Activated CD8-positive, alpha-beta memory T cell treated with anti-CD3 and anti-CD28 coated beads for 1 hour (primary cell): ENCODE measurements at places on chromosomes 1 and 21.

GRCh38 chr1:2345297-2346075 lies 45.9 kb downstream of the MORN1 start:
- DNase-seq: no peak

- no peak for DNase-seq
These were observed 23.5 kb downstream of the MIA3 start for GRCh38 chr1:222641269-222641948.

DNA sequence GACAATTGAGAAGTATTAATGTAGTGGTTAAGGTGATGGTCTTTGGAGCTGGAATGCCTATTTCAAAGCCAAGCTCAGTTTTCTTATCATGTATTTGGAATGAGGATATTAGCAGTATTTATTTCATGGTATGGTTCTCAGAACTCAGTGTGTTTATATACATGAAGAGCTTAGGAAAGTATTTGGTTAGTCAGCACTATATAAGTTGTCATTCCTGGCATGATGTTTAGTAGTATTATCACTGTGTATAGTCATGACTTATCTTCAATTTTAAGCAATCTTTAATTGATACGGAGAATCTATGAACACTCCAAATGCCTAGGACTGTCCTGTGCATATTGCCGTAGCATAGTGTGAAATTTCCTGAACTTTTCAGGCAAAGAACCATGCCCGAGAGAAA lies 501.9 kb upstream of the USP24 start:
- DNase-seq: no peak

DNA sequence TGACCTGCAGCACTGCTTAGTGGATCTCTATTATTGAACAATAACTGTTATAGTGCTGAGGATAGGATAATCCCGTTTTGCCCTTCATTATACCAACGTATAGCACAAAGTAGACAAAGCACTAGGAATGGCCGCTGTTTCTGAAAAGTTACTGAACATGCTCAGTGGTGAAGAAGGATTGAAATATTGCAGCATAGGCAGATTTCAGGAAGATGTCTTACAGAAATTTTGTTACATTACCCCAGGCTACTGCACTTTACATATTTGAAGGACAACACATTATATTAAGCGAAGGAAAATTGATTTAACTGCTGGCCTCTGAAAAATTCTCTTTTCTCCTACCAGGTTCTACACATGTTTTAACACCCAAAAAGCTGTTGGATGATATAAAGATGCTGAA lies 48.5 kb downstream of the AKNAD1 start:
- DNase-seq: no peak

DNA sequence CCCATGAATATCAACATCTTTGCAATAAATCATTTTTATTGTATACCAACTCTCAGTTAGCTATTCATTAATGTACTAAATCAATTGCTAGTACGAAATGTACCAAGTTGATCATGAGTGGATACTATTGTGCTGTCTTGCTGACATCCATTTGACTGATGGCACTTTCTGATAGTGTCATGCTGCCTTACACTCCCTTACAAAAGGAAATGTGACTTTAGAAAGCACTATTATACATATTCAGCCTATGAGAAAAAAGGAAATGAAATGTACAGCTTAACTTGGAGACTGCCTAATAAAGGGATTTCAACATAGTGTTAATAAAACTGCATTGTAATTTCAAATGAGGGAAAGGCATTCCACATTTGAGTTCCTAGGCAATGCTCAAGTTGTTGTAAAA lies 52.2 kb downstream of the PLA2G4A start:
- DNase-seq: no peak

- DNase-seq: no peak
These were observed 112.9 kb upstream of the WARS2 start for GRCh38 chr1:119253366-119253765.

DNA sequence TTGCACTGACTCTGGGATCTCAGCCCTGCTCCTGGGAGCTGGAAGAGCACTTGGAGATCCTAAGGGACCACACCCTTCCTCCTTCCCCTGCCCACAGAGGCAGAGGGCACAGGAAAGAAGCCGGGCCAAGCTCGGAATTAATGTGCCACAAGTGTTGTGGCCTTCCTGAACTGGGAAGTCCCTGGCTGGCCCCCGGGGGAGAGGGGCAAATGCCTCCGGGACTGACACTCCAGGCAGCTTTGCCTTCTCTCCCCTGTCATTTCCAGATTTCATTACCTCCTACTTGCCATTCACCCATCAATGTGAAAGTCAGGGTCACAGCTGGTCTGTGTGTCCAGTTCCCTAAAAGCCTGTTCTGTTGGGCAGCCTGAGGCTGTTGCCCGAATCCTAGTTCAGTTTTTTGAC lies 21.7 kb downstream of the SESN2 start:
- DNase-seq: no peak

DNA sequence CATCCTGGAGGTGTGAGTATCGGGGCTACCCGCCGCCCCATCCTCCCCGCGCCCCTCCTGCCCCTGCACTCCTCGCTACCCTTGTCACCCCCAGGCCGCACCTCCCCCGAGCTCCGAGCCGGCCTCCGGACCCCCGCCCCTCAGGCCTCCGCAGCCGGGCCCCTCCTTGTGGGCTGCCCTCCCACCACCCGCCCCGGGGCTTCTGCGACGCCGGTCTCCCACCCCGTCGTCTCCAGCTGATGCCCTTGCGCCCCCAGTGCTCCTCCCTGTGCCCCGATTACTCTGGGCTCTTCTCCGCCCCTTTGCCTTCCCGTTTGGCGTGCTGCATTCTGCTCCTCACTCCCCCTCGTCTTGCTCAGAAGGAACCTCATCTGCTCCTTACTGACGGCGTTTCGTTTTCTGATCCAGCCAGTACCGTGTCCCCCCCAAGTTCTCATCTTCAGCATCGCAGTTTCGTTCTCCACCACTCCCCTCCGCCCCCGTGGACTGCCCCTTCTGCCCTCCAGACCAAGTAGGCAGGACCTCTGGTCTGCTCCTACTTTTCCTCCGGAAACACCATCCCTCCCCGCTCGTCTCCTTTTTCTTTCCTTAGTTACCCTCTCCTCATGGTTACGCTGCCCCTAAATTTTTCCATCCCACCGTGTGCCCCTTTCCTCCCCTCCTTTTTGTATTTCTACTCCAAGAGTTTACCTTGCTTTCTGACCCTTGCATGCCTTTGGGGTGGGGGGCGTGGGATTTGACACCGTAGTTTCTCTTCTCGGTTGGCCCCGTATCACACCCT lies 841 bp downstream of the SNX27 start:
- no peak for DNase-seq

- no peak for DNase-seq
These were observed 1.5 kb upstream of the CRABP2 start for GRCh38 chr1:156706657-156707416.

- no peak for DNase-seq
These were observed 421.2 kb downstream of the DPYD start for GRCh38 chr1:97499667-97500066.

GRCh38 chr21:33028773-33029384 lies 3.1 kb downstream of the OLIG2 start:
- no peak for DNase-seq

GRCh38 chr1:197422993-197423392 lies 154.9 kb downstream of the CRB1 start:
- DNase-seq: no peak

DNA sequence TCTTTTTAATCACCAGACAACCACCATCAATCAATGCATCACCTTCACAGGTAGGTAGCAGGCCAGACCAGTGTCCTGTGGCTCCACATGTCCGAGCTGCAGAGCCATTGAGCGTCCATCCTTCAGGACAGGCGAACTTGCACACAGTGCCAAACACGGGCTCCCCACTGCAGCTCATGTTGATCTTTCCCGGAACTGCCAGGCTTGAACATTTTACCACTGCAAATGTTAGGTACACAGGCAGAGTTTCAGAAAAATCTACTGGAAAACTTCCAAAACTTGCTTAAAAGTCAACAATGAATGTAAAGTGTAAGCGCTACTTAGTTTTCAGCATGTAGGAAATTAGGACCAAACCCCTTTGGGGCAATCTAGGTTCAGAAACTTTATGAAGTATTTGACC lies 6.6 kb downstream of the SELE start:
- DNase-seq: no peak

- no peak for DNase-seq
These were observed 365.8 kb downstream of the KIF26B start for GRCh38 chr1:245520611-245521010.

GRCh38 chr1:113677250-113678158 lies 81.8 kb downstream of the PHTF1 start:
- DNase-seq: no peak

GRCh38 chr1:106681939-106682522 lies 374.4 kb upstream of the PRMT6 start:
- no peak for DNase-seq

GRCh38 chr1:59266927-59267293 lies 30.0 kb upstream of the FGGY start:
- DNase-seq: no peak

GRCh38 chr1:25064465-25065240 lies 134.6 kb upstream of the RUNX3 start:
- no peak for DNase-seq

- DNase-seq: no peak
These were observed 24.3 kb downstream of the TSPAN2 start for GRCh38 chr1:115065021-115065420.

- no peak for DNase-seq
These were observed 4.4 kb downstream of the NTPCR start for GRCh38 chr1:232954594-232955365.

DNA sequence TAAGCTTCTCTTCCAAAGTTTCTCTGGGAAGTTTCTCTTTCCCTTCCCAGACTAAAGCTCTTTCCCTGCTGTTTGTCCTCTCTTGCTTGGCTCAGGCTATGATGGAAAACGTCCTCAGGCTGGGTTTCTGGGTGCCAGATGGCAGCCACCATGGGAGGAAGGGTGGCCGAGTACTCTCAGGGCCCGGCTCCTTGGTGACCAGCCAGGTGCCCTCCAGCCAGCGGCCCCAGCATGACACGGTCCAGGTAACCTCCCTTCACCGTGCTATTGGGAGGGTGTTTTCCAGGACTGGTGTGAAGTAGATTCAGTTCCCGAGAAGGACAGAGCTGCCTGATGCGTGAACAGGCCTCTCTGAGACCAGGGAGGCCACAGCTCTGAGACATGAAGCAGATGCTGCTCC lies 60.3 kb downstream of the KIF26B start:
- no peak for DNase-seq

GRCh38 chr1:229990326-229990725 lies 76.7 kb upstream of the GALNT2 start:
- DNase-seq: no peak

GRCh38 chr1:24309762-24310485 lies 9.2 kb upstream of the GRHL3 start:
- DNase-seq: no peak

- no peak for DNase-seq
These were observed 89.0 kb downstream of the DENND1B start for GRCh38 chr1:197686231-197686630.

- no peak for DNase-seq
These were observed 116.9 kb upstream of the SLC35F3 start for GRCh38 chr1:233787599-233787998.

GRCh38 chr1:238895911-238896310 lies 490.5 kb upstream of the CHRM3 start:
- no peak for DNase-seq

GRCh38 chr1:57788313-57788712 lies 364.5 kb upstream of the DAB1 start:
- no peak for DNase-seq

- DNase-seq: no peak
These were observed 22.7 kb downstream of the SYNJ1 start for GRCh38 chr21:32705139-32705538.

GRCh38 chr21:34570313-34570712 lies 44.6 kb downstream of the RCAN1 start:
- no peak for DNase-seq

DNA sequence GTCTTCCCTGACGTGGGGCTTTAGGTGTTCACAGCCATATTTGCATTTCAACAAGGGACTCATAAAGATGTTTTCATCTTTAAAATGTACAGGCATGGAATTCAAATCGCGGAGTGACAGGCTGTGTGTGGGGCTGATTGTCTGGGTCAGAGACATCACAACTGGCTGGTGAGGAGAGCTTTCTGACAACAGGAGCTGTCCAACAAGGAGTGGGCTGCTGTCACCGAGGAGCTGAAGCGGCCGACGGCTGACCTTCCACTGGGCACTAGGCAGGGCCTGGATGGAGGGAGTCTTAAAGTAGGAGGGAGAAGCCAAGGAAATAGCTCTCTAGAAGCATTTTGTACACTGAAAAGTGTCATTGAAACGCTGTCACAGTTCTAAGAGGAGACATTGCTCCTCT lies 30.5 kb upstream of the SCMH1 start:
- no peak for DNase-seq

GRCh38 chr1:27306892-27307761 lies 14.8 kb upstream of the TMEM222 start:
- no peak for DNase-seq

- no peak for DNase-seq
These were observed 9.1 kb downstream of the CTSE start for GRCh38 chr1:206014601-206015000.

DNA sequence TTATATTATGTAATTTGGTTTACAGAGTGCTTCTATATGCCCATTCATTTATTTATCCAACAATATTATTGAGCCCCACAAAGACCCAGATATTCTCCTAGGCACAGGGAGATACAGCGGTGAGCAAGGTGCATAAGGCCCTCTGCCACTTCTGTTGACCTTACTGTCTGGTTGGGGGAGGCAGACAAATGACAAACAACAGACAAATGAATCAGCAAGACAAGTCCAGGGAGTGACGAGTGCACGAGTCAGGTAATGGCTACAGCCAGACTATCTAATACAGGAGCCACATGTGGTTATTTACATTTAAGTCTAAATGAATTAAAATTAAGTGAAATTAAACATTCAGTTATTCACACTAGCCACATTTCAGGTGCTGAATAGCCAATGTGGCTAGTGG lies 22.0 kb upstream of the BCAR3 start:
- DNase-seq: no peak

DNA sequence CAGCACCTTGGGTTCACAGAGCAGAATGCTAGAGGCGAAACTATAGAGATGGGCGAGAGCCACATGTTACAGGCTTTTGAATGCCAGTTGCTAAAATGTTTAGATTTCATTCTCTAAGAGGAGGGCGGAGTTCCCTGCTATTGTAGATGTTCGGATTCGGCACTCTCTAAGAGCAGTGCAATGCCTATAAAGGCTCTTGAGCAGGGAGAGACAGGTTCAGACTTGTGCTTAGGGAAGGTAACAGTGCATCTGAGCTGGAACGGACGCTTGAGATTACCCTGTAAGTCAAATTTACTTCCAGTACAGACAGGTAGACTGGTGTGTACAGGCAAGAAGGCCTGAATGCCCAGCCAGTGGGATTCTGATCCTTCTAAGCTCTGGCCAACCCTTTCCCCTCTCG lies 15.3 kb downstream of the LURAP1 start:
- no peak for DNase-seq

DNA sequence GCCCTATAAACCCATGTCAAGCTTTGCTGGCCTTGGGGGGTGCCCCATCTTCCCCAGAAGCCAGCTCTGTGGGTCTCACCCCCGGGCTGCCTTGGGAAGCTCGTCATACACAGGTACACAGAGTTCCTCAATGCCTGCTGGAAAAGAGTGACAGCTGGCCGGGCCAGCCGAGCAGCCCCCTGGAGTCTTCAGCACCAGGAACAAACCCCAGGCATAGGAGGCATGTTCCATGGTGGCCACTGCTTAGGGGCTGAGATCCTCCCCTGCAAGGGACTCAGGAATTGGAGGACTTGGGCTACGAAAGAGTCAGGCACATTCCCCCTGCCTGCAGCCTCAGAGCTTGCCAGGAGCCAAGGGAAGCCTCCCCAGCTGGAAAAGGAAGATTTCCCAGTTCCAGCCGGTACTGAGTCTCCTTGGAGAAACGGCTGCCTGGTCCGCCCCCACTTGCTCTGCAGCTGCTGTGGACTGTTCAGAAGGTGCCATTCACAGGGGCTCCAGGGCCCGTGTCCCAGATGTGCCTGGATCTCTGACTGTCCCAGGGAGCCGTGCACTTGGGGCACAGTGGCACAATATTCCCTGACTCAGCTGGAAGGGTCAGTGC lies 89.5 kb downstream of the STUM start:
- no peak for DNase-seq
